Occipital lobe (tissue), 3 donors: ENCODE measurements at places on chromosomes 1 and 21. TPM values are rescaled to one million over a fixed set of nuclear protein-coding genes. Genes with fewer than 3 reads are reported as not detected.

SLC9C2 gene
- 8.3 TPM for total RNA-seq

CD48 gene
- total RNA-seq = 1.1 TPM

LRRC38 gene
- total RNA-seq = not detected

CNIH3 gene
- total RNA-seq = 18.2 TPM

IQCC gene
- 2.3 TPM for total RNA-seq

PDC gene
- total RNA-seq = not detected

S100B gene
- 6.9 TPM for total RNA-seq

DVL1 gene
- total RNA-seq = 70.7 TPM
